ENCODE measurements at places on chromosomes 5 and 9. TPM values are rescaled to one million over a fixed set of nuclear protein-coding genes. Genes with fewer than 3 reads are reported as not detected.

The SLC6A18 gene
- total RNA-seq: not detected

The PAEP gene
- not detected for total RNA-seq

The SHC3 gene
- not detected for total RNA-seq

The C5orf52 gene
- total RNA-seq: not detected

The NKD2 gene
- total RNA-seq: 1.4 TPM

The PCDHA1 gene
- total RNA-seq: not detected

The CREB3 gene
- total RNA-seq: 13.8 TPM

The GMCL2 gene
- not detected for total RNA-seq

The PCDHB14 gene
- total RNA-seq: not detected

The CNTRL gene
- 63.6 TPM for total RNA-seq

The ARID3C gene
- total RNA-seq: 0.29 TPM

Measured in activated naive CD4-positive, alpha-beta T cell treated with anti-CD3 and anti-CD28 coated beads for 36 hours (primary cell).